Activated CD4-positive, CD25-positive, alpha-beta regulatory T cell (primary cell): ENCODE measurements at places on chromosomes 1 and 21.
A peak's percentile ranks its signal among the peaks of the same experiment; 100 is the strongest.

DNA sequence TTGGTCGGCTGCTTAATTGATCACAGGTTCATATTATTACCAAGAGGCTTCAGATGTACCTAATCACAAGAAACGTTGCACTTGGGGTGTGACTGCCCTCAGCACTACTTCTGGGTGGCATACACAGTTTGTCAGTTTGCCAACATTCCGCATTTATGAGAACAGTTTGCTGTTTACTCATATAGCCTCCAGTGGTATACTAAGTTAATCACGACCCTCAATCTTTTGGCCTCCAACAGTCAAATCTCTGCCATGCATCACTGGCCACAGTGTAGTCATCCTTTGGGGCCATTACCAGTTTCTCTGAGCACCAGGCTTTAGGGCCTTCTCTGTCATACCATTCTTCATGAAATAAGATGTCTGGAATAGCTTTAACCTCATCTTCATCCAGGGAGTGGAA, 62.8 kb upstream of the BCL9 start:
- DNase-seq, result no peak

- DNase-seq, result no peak
Observed at GRCh38 chr1:190066011-190066410, 411.7 kb downstream of the BRINP3 start.

- no peak for DNase-seq
Observed at GRCh38 chr1:47782414-47783166, 214.6 kb downstream of the TRABD2B start.

DNA sequence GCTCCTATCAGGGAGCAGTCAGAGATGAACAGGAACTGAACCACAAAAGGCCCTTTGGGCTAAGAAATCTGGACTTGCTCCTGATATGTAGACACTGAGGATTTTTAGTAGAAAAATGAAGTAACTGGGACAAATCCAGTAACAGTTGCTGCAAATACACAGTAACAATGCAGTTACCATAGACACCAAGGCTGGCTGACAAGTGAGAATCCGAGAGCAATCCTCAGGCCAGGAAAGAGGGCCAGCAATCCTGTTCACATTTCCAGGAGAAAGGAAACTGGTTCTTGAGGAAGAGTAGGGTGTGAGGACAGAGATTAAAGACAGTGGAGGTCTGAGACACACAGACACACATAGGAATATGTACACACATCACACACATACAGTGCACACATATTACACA, 9.3 kb upstream of the LORICRIN start:
- DNase-seq, result no peak

- DNase-seq, result peak; percentile 24
Observed at GRCh38 chr21:41460578-41461527, 34.8 kb downstream of the MX1 start.

DNA sequence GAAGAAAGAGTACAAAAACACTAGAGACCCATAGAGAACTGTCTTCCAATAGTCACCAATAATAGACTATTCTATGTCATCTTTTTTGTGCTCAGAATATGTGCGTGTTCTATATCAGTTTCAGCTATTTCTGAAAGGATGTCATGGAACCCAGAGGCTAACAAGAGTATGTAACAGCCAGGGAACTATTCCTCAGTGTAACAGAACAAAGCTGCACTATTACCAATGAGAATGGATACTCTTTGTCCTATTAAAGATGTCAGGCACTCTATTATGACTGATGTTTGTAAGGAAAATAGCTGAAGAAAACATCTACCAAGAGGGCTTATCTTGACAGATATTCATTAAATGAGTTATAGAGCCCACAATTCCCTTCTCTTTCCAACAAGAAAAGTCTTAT, 8.6 kb upstream of the LRRC8C start:
- no peak for DNase-seq

DNA sequence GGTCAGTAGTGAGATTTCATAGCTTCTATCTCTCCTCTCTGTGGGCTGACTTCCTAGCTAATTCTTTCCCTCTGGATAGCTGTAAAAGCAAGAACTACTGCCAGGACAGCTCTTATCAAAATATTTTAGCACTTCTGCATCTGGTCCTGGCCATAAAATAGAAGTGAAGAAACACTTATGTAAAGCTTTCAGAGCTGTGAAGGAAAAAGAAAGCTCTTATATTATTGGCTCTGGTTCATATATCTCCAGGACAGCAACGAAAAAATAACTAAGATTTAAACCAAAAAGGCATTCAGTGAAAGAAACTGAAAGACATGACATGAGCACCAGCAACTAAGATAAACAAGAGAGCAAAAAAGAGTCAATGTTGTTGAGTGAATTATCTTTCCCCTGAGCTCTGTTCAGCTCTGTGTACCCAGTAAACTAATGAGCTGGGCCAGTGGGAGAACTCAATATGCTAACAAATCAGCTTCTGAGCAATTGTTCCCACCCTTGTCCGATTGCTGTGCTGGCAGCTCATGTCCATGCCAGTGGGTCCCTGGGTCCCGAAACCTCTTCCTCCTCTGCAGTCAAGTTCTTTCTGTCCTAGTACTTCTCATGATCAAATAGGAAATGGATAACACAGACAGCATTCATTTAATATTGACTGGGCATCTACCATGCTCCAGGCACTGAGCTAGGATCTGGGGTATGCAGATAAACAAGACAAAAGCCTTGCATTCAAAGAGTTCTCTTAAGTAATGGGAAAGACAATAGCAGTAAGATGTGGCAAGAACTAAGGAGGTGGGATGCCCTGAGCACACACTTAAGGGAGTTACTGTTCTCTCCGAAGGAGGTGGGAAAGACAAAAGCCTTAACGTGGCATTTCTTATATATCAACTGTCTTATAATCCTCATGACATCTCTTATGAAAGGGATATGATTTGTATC, 45.3 kb upstream of the MAN1A2 start:
- no peak for DNase-seq

DNA sequence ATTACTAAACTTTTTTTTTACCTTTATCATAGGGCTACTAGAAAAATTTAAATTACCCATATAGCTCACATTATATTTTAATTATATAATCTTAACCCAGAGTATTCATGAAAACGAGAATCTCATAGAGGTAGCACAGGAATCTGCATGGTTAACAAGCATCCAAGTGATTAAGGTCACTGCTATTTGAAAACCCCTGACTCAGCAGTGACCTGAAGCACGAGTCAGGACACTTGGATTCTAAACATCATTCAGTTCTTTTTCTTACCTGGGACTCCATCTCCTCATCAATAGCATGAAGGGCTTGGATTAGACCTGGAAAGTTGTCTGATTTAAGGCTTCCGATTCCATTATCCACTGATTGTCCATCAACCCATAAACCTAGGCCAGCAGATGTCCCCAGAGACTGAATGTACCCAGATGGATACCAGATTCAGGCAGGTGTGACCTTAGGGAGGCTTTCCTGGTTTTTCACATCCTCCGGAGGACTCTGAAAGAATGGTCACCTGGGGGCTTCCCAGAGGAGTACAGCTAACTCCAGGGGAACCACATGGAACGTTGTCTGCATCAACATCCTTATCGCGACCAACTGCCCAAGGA, 174.3 kb downstream of the SETD4 start:
- DNase-seq, result no peak

DNA sequence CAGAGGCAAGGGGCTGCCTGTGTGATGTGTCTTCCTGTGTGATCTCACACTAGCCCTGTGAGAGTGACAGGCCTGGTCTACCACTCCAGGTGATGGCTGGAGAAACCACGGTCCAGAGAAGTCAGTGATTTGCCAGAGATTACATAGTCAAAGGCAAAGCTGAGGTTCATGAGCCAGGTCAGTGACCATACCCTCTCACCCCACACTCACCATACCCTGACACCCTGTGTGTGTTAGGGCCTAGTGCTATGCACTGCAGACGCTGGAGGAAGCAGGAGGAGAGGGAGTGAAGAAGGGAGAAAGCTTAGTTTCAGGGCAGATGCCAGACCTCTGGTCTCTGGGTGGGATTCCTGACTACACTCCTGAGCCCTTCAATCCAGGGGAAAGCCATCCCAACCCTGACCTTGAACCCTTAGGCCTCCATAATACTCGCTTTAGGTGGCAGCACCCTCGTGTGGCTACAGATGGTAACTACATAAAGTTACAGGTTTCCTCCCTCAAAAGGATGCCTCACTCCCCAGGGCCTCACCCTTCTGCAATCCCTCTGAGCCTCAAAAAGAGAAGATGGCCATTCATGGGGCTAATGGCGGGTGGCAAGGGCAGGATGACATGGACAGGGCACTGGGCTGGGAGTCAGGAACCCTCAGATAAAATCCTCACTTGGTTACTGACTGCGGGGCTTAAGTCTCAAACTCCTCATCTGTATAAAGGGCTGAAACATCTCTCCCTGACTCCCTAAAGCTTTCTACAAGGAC, 20.8 kb upstream of the SDC3 start:
- no peak for DNase-seq

DNA sequence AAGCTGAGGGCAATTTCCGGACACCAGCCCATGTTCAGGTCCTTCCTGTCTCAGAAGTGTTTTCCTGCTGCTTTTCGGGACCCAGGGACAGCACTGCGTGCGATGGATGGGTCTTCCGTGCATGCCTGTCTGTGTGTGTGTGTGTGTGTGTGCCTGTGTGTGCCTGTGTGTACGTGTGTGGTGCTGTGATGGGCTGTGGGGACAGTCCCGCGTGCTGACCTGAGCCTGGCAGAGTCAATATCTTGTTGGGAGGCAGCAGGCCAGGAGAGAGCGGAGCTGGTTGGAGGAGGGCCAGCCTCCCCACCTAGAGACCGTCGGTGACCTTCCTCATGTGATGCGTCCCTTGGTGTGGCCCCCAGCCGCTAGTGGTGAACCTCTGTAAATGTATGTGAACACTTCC, 13.7 kb downstream of the SKI start:
- no peak for DNase-seq

DNA sequence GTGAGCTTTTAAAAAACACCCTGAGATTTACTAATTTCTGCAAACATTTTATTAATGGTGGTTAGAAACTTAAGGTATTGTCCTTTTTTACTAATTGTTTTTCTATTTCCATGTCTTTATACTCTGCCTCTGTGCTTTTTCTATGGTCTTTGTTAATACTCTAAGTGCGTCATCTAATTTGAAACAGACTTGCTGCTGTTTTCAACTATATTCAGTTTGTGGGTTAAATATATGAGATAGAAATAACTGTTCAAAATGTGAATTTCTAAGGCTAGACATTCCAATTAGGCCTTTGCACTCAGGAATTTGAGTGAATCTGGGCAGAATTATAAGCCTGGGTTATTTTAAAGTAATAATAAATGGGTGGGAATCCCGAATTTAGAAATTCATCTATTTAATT, 82.4 kb upstream of the COL11A1 start:
- DNase-seq, result no peak

DNA sequence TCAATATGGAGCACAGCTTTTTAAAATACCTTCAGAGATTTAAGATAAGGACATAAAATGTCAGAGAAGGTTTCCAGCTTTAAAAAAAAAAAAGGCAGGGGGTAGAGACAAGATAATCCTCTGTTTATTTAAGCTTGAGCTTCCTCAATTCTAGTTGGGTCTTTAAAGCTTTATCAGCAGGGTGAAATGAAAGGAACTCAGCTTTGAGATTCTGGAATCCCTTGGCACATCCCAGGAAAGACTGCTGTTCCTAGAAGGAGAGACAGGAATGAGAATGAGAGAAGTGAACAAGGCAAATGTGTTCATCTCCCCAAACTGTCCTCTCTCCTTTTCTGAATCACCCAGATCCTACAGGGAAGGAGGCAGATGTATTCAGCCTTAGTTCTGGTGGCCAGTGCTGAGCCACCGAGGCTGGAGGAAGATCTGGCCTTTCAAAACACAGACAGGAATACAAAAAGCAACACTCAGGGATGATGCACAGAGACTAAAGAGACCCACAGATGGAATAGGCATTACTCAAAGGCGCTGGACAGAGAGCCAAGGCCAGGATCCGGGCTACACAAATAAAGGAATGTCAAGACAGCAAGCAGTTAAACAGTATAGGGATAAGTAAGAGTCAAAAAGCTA, 385.8 kb upstream of the DUSP10 start:
- DNase-seq, result no peak

- no peak for DNase-seq
Observed at GRCh38 chr21:25528515-25528914, 78.8 kb downstream of the MRPL39 start.

DNA sequence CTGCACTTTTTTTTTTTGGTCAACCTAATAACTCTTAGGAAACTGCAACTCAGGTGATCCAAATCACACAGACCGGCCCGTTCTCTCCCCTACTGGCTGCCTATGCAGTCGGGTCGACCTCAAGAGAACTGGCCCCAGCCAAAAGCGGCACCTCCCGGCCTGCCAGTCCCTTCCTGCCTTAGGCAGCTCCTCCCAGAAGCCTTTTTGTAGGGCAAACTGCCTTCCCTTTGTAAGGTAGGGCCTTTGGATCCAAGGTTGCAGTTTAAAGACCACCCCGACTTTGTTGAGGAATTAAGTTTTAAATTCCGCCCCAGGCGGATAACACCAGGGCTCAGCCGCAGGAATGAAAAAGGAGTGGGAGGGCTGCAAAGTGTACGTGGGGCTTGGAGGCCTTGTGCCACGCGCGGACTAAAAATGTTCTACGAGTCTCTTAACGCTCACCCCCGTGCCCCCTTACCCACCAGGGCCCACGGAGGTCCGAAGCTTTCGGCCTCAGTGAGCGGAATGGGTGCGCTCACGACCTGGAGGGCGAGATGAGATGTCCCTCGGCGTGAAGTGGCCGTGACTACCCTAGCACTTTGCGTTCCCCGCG, 642 bp upstream of the ST3GAL3 start:
- DNase-seq, result no peak

- DNase-seq, result no peak
Observed at GRCh38 chr21:16509476-16509875, 779.7 kb downstream of the USP25 start.

- DNase-seq, result no peak
Observed at GRCh38 chr1:226082959-226083301, 20.4 kb downstream of the H3-3A start.

GRCh38 chr1:21770201-21770600, 12.7 kb downstream of the USP48 start:
- DNase-seq, result no peak

- no peak for DNase-seq
Observed at GRCh38 chr1:233326319-233326718, 1.2 kb upstream of the MAP3K21 start.

DNA sequence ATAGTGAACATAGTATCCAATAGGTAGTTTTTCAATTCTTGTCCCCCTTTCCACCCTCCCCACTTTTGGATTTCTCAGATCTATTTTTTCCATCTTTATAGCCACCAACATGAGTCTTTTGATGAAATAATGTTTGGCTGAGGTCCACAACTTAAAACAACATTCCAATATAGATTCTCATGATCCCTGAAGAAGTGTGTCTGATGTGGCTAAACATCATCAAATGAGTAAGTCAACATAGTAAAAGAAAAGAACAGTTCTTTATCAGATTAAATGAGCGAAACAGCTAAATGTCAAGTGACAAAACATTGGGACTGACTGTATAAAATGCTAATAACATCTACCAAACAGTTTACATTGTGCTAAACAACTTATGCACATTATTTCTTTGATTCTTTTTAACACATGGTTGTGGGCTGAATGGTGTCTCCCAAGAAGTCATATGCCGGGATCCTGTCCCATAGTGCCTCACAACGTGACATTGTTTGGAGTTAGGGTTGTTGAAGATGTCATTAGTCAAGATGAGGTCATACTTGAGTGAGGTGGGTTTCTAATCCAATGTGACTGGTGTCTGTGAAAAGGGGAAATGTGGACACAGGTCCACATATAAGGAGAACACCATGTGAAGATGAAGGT, 453.6 kb downstream of the LTN1 start:
- no peak for DNase-seq

GRCh38 chr1:44302541-44302940, 52.5 kb downstream of the ERI3 start:
- no peak for DNase-seq

- no peak for DNase-seq
Observed at GRCh38 chr1:62588000-62588399, 9.3 kb upstream of the ANGPTL3 start.

GRCh38 chr1:19130468-19130867, 79.6 kb downstream of the UBR4 start:
- no peak for DNase-seq
